ENCODE measurements at places on chromosomes 12 and 14.

DNA sequence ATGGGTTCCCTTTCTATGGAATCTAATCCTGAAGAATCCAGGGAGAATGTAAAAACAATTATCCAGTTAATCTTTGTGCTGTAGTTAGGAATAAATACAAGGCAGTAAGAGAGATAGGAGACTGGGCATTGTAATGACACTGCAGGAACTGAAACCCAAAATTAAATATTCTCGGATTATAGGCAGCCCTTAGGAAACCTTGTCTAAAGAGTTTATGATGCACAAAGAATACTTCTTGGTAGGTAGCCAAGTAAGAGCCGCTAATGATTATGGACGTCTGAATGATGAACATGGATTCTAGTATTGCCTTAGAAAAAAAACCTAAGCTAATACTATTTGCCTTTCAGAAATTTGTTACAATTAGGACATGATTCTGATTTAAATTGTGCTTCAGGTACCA is 165.4 kb upstream of the LRIG3 start:
- peak; percentile 87 for DNase-seq

- DNase-seq = peak; percentile 81
These were observed 1.2 kb upstream of the GAPDH start for GRCh38 chr12:6532927-6533652.

DNA sequence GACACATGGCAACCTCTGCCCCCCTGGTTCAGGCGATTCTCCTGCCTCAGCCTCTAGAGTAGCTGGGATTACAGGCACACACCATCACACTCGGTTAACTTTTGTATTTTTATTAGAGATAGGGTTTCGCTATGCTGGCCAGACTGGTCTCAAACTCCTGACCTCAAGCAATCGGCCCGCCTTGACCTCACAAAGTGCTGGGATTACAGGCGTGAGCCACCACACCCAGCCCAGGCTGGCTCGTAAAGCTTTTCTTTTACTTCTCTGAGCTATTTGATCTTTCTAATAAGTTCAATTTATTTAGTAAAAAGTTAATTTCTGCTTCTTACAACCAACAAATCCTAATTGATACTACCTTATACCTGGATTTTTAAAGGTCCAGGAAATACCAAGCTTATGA is 127.4 kb upstream of the KRR1 start:
- no peak for DNase-seq

DNA sequence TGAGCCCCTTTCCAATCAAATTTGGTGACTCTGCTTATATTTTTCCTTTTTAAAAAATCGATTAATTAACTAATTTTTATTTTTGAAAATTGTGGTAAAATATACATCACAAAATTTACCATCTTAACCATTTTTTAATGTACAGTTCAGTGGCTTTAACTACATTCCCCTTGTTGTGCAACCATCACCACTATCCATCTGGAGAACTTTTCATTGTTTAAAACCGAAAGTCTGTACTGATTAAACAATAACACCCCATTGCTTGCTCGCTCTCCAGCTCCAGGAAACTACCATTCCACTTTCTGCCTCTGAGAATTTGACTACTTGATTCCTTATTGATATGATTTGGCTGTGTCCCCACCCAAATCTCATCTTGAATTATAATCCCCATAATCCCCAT is 283.4 kb downstream of the C12orf75 start:
- DNase-seq = no peak

- no peak for DNase-seq
These were observed 33.7 kb upstream of the A2M start for GRCh38 chr12:9149372-9149771.

DNA sequence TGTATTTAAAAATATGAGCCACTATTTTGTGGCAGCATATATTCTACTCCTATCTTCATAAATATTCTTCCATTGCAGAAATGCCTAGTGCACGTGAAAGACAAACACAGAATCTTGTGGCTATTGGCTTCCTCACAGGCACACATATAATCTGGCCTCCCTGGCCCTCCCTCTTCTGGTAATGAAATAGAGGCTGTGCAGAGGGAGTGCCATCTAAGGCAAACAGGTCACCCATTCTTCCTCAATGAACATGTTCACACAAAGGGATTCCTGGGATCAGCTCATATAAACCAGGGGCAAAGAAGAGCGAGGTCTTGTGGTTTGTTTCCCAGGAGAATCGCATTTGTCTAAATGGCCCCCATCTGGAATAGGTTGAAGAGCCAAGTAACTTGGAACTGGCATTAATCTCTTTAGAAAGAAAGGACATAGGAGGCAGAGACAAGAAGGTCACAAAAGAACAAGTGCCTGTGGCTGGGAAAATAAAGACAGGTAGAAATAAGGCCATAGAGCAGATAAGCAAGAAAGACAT is 171.6 kb upstream of the PTPRQ start:
- DNase-seq = no peak

DNA sequence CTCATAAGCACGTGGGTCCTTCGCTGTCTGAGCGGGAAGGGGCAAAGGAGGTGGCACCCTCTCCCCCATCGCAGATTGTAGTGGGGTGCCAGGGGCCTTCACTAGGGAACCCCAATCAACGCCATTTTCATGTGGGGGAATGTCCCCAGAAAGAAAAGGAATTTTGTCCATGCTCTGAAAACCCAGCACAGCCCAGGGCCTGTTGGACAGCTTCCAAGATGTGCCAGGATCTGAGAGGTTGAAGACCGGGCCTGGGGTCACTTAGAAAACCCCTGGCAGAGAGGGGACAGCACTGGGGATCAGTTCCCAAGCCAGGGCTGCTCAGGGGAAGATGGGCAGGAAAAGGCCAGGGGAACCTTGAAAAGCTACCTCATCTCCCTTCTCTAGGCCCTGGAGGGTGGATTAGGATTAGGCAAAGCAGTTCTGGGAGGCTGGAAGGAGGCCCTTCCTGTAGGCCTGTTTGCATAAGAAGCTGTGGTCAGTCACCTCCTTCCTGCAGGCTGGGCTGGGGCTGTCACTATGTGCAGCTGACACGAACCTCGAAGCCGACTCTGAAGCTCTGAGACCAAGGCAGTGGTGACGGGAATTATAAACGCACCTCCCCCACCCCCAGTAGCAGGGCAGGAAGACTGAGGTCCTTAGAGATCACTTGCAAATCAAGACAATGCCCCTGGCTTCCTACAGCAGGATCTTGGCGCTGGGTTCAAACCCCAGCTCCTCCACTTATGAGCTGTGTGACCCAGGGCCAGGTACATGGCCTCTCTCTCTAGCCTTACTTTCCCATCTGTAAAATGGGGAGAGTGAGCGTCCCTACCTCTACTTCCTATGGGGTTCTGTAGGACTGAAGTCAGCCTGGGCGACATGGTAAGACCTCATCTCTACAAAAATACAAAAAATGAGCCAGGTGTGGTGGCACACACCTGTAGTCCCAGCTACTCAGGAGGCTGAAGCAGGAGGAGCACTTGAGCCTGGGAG is 29.0 kb downstream of the TESC start:
- no peak for DNase-seq

DNA sequence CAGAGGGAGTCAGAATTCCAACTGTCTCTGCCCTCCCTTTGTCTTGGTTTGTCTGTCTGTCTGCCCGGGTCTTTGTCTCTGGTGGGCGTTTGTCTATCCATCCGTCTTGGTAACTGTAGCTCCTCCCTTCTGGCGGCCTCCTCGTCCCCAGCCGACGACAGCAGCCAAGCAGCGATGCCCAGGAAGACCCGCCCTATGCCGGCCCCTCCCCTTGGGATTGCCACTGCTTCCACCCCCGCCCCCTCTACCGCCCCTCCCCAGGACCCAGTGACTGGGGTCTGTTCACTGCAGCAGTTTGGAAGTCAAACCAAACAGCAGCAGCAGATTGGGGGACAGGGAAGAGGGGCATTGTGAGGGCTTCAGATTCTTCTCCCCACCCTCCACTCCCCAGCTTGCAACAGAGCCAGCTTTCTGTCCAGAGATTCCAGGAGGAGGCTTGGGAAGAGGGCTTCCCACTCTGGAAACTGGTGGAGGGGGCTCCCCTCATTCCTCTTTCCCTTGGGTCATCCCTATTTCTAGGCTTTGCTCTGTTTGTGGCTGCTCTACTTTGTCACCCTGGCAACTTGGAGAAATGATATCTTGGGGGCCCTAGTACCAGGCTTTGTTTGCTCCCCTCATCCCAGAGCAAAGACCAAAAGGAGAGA is 2.4 kb upstream of the RARG start:
- DNase-seq = no peak

GRCh38 chr14:97027256-97027999 is 230.2 kb downstream of the VRK1 start:
- DNase-seq = no peak

DNA sequence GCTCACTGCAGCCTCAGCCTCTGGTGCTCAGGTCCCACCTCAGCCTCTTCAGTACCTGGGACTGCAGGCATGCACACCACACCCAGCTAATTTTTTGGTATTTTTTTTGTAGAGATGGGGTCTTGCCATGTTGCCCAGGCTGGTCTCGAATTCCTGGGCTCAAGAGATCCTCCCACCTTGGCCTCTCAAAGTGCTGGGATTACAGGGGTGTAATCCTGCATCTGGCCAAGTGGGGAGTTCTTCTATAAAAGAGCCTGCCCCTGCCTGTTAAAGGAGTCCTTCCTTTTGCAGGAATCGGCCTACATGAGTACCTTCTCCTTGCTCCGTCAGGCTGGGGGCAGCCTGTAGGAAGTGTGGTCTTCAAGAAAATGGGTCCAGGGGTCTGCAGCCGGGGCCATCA is 54.1 kb upstream of the RASSF3 start:
- no peak for DNase-seq

GRCh38 chr12:131897875-131898274 is 3.5 kb downstream of the ULK1 start:
- no peak for DNase-seq

GRCh38 chr12:124434354-124434753 is 133.1 kb downstream of the NCOR2 start:
- DNase-seq = no peak

DNA sequence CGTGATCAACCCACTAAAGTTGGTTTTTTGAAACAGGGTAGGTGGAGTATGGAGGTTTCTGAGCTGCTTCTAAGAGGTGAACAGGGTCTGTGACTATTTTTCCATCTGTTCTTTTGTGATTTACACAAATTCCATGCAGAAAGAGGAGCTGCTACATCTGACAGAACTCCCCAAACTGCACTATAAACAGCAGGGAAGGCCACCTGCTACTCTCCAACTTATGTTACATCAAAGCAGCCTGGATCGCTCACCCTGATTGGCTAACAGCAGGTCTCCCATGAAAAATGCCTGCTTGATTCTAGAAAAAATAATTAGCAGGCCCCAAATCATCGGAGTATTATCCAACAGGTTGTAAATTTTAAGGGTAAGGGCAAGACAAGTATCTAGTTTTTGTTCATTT is 282.9 kb upstream of the FLRT2 start:
- peak; percentile 24 for DNase-seq

- DNase-seq = no peak
These were observed 106.9 kb upstream of the CPM start for GRCh38 chr12:69039911-69040310.

- DNase-seq = no peak
These were observed 30.5 kb downstream of the USP44 start for GRCh38 chr12:95520816-95521215.

DNA sequence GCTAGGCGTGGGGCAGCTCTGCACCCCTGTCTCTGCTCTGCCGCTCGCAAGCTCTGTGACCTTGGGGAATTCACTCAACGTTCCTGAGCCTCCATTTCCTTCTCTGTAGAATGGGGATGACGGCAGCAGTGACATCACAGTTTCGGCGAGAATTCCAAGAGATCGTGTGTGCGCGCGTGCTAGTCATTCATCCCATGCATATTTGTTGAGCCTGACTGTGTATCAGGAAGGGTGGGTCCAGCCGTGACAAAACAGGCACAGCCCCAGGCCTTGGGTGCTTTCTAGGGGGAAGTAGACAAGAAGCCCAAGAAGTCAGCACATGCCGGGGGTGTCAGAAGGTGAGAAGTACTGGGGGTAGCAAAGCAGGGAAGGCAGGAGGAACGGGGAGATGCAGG is 145.6 kb upstream of the NCOR2 start:
- no peak for DNase-seq

- no peak for DNase-seq
These were observed 279.4 kb downstream of the CACNA1C start for GRCh38 chr12:2332236-2332635.
